Muscle of arm (tissue), 14 donors: ENCODE measurements at places on chromosomes 11 and 22.

DNA sequence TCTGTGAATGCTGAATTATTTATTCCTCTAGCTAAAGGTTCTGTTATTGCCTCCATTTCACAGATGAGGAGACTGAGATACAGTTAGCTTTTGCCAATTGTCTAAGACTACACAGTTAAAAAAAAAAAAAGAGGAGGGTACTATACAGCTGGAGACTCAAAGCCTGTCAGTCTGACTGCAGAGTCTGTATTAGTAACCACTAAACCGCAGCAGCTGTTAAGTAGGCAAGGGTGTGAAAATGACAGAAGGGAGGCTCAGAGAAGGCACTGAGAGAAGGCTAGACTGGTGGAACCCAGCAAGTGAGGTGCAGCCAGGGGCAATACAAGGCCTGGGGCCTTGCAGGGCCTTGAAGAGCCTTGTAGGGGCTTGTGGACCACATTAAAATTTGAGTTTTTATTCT, 181.2 kb downstream of the CSNK2A3 start:
- no peak for DNase-seq

GRCh38 chr11:95229993-95230809, 801 bp downstream of the SESN3 start:
- peak; percentile 71 for DNase-seq

- DNase-seq: no peak
These were observed 15.8 kb downstream of the SYT7 start for GRCh38 chr11:61564936-61565696.

DNA sequence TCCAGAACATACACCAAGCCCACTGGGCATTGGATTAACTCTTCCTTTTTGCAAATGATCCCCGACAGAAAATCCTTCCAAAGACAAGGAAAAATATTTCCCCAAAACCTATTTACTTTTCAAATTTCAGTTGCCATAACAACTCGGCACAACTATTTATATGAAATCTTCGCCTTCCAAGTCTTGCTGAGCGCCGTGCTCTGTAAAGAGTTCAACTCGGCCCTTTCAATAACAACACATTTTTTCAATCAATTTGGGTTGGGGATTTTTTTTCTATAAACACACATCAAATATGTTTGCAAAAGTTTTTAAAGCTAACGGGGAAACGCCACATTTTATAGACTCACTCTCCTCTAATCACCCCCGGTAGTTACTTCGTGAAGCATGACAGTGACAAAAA, 333.8 kb downstream of the MN1 start:
- peak; percentile 83 for DNase-seq

DNA sequence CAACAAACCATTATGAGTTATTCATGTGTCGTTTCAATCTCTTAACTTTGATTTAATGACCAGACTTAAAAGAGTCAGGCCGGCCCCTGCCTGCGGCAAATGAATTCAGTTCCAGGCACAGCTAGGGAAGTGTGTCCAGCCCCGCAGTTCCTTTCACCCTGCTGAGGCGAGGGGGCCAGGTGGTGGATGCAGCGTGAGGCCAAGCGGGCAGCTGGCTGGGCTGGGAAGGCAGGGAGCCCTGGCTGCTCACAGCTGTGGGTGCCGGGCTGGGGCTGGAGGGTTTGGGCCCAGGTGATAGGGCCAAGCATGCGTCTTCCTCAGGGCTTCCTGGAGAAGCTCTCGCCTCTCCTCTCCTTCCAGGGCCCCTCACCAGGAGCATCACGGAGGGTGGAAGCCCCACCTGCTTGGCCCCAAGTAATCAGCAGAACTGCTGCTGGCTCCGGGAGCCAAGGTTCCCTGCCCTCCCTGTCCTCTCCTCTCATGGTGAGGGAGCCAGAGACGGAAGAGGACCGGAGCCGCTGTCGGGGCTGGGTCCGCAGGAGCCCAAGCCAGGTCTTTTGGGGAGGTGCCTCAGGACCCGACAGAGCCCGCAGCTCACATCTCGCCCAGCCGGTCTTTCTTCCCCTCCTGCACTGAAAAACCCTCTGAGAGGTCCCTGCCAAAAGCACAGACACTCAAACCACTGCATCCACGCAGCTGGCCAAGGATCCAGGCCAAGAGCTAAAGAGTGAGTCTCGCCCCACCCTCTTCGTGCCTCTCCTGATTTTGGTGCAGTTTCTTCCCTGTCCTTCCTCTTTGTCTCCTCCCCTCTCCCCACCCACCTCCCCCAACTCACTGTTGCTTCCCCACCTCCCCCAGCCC, 97.0 kb downstream of the ST3GAL4 start:
- peak; percentile 55 for DNase-seq

- DNase-seq: no peak
These were observed 93.5 kb downstream of the CCDC81 start for GRCh38 chr11:86468169-86468568.

DNA sequence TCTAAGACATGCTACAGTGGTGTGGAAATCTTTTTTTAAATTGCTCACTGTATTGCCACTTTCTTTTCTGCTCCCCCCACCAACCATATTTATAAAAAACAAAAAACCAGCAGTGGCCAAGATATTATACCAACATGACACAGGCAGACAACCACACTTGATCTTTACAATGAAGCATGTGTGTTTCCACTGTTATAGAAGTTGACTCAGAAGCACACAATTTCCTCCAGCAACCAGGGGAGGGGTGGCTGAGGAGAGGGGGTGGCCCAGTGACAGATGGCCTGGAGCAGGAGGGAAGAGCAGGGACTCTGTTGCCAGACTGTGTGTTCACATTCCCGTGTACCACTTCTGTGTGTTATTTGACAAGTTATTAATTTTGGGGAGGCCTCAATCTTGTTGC, 14.8 kb downstream of the CD59 start:
- DNase-seq: no peak

DNA sequence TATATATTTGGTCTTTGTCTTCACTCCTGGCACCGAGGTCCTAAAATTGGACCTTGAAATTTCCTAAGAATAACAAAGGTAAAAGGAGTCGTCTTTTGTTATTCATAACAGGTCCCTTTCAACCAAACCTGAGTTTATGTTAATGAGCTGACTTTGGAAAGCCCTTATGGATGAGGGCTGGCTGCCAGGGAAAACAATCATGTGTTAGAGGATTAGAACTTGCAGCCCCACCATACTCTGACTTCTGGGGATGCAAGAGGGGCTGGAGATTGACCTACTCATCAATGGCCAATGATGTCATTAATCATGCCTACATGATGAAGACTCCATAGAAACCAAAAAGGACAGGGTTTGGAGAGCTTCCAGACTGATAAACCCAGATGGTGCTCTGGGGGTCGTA, 118.9 kb downstream of the MRTFA start:
- no peak for DNase-seq

DNA sequence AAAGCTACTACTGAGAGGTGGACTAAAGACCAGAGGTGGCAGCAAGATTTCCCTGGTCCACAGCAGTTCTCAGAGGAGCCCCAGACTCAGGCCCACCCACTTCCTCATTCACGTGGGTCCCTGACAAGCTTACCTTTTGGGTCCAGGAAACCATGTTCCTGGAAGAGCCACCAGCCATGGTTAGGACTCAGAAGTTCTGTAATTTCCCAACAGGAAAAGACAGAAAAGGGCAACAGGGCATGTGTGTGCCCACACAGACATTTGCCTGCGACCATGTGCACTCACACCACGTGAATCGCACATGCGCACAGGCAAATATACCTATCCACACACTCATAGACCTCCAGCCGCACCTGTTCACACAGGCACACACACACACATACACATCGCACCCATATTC, 42.9 kb downstream of the LRRC32 start:
- DNase-seq: no peak

- no peak for DNase-seq
These were observed 103.7 kb downstream of the VPREB1 start for GRCh38 chr22:22348127-22348814.

DNA sequence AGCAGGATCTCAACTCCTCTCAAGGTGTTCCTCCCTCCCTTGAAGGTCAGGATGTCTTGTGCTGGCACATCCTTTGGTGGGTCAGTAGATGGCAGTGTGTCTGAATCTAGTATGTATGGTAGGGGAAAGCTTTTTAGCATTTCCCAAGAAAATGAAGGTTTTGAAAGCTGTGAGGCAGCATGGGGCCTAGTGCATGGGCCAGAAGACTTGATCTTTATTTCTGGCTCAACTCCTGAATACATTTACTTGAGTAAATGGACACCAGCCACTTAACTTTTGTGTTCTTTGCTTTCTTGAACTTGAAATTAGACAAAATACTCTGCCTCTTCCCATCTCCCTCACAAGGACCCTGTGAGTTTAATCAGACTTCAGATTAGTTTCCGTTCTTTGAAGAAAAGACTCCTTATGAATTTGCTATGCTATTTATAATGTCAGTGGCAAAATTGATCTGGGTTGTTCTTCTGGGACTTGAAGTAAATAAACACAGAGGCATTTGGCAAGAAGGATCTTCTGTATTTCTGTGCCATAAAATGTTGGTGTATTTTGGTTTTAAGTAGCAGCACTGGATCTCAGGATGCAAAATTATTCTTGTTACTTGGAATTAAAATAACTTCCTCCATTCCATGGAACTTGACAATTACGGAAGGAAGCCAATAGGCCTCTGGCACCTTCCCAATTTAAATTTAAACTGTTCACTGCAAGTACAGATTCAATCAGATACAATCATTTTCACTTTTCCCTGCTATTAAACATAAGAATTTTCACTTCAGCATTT, 288.8 kb downstream of the CASP12 start:
- DNase-seq: peak; percentile 55

GRCh38 chr22:20952544-20953341, 14.3 kb upstream of the AIFM3 start:
- no peak for DNase-seq

DNA sequence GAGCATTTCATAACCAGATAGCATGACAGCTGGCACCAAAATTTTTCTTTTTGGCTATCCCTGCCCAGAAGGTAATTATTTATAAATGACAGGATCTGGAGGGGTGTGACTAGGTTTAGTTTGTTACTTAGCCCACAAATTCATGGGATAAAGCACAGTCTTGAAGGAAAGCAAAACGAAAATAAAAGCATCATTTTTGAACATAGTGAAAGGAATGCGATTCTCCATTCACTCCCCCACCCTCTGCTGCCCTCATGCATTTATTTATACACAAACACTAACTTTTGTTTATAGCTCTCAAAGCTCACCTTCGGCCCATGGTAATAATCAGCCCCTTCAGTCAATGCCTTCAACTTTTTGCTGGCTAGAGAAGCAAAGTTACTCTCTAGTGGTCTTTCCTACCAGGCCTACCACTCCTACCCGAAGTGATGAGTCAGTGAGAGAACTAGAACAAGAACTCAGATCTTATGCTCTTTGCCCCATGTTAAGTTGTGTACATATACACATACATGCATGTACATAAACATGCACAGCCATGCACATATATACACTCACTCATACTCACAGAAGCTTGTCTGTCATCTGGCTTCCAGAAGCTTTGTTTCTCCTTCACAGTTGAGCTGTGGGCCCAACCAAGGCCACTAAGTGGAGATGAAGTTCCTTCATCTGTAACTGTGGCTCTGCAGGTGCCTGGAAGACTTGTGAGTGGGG, 22.6 kb downstream of the CALCA start:
- DNase-seq: no peak

DNA sequence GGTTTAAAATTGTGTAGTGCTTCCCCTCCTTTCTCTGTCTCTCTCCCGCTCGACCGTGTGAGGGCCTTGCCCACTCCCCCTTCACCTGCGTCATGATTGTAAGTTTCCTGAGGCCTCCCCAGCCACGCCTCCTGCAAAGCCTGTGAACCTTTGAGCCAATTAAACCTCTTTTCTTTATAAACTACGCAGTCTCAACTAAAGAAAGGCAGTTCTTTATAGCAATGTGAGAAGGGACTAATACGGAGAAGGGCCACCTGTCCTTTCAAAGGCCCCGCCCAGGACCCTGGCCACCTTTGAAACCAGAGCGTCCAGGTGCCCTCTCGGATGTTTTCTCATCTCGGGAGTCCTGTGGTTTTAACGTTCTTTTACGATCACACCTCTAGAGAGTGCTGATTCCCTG, 741.5 kb downstream of the BRD1 start:
- no peak for DNase-seq
